ENCODE measurements at places on chromosomes 4 and X.

- no peak for DNase-seq
Measured at GRCh38 chrX:2588049-2588448, 87.3 kb upstream of the DHRSX start.

DNA sequence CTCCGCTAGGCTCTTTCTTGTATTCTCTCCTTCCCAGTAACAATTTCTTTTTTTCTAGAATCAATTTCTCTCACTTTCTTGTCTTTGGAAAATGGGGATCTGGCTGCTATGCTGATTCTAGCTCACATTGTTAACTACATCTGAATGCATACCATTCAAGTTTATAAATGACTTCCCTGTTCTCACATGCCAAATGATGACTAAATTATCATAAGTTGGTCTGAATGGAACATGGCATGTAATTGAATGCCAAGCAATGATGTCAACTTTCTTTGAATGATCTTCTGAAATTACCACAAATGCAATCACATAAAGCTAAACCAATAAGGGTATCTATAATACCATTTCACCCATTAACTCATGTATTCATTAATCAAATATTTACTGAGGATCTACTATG lies 2.7 kb upstream of the ITM2A start:
- DNase-seq: no peak

GRCh38 chrX:129981752-129982299 lies 609 bp upstream of the BCORL1 start:
- no peak for DNase-seq

DNA sequence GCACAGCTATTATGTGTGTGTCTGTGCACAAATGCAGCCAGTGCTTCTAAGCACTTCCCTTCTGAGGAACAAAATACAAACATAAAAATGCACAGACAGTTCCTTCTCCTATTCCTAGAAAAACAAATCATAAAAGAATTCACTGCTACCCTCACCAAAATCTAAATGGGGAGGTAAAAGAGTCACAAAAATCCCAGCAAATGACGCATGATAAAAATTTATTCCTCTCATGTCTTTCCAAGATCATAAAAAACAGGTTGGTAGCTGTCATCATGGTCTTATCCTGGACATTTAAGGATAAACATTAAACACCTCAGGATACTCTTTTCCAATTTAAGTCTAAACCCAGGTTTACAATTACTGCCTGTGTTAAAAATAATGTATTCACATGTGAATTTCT lies 124.9 kb downstream of the ADAMTS3 start:
- no peak for DNase-seq

- DNase-seq: no peak
Measured at GRCh38 chrX:153395613-153396319, 5.4 kb downstream of the PNMA6E start.

DNA sequence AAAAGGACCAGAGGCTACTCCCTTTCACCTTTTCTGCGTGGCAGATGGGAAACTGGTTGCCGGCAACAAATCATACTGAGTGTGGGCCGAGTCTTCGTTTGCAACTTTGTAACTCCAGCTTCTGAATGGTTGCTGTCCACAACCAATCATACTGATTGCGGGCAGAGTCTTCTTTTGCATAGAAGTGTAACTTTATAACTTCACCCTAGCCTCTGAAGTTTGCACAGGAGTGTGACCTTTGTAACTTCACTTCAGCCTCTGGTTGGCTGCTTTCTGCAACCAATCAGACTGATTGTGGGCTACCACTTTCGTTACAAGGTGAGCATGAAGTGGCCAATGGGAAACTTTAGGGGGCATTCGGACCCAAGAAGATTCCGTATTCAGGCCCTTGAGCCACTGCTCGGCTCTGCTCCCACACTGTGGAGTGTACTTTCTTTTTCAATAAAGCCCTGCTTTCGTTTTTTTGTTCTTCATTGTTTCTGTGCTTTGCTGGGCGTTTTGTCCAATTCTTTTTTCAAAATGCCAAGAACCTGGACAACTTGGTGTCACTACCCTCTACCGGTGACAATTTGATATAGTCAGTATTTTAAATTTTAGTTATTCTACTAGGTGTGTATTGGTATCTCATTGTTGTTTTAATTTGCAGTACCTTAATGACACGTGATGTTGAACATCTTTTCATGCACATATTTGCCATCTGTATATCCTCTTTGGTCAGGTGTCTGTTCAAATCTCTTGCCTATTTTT lies 9.0 kb upstream of the PAGE5 start:
- DNase-seq: no peak

DNA sequence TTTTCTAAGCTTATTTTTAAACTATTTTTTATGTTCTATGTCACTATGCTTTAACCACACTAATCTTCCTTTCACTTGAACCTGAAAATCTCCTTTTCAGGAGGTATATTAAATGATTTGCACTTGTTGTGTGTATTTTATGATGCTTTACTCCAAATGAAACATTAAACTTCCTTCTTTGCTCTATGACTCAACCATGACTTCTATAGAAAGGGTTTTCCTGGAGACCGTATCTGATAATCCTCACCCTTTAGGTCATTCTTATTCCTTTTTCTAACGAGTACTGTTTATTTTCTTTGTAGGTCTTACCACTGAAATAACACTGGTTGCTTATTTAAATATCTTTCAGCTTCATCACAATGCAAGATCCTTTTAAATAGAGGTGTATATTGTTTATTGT lies 1163.2 kb downstream of the PCDH18 start:
- DNase-seq: no peak

DNA sequence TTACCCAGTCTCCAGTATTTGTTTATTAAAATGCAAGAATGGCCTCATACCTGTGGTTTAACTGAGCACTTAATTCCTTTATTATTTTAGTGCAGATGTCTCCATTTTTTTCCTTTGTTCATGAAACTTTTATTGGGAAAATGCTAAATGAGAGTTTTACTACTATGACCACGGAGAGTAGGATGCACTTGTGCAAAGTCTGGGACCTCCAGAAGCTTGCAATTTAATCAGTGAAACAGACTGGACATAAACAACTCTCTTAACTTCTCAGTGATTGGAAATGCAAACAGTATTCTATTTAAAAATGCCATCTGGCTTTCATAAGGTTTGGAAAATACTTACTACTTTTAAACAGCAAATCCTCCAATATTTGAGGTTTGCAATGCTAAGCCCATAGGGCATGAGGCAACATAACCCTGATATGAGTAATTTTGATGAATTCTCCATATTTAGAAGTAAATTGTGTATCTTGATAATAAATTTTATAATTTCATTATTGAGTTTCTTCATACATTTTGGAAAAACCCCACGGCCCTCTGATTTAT lies 718.7 kb upstream of the MAGEB2 start:
- no peak for DNase-seq

DNA sequence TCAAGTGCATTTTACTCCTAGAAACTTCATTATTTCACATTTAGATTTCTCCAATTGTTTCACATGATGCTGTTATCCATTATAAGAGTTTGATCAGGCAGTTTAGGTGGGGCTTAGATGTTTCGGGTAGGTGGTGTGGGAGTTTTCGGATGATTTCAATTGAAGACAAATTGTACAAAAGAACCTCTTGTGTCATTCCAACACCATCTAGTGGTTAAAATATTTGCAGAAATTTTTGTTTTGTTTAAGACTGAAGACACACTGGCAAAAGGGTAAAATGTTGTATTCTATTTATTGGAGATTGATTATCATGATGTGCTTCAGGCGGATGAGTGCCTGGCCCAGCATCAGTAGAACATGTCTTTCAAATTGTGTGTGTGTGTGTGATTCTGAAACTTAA lies 212.7 kb downstream of the SH3BGRL start:
- DNase-seq: no peak

GRCh38 chr4:153518001-153518400 lies 51.8 kb downstream of the TMEM131L start:
- DNase-seq: no peak

- no peak for DNase-seq
Measured at GRCh38 chrX:49237060-49237459, 1.8 kb downstream of the CCDC22 start.

- DNase-seq: no peak
Measured at GRCh38 chr4:75841641-75842520, 60.4 kb downstream of the PPEF2 start.

DNA sequence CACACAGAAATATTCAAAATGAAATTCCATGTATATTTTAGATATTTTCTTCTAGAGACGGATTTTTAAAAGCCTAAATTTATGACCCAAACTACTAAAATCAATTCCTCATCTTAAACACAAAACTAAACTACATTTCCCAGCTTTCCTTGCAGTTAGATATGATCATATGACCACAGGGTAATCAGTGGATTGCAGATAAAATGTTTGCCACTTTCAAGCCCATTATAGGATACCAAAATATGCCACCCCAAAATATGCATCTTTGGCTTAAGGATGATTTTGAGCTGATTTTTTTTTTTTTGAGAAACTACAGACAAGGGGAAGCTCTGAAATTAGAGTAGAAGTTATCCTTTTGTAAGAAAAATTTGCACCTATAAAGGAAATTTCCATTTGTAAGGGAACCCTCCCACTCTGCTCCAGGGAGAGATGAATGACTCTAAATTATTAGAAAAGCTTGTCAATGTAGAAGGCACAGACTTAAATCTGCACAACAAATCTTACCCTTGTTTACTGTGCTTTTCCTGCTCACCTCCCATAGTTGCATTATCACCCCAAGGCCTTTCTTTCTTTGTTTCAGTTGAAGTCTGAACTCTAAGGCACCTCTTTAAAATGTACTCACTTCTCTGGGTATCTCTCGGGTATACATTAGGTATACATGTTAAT lies 503.0 kb downstream of the PDHA2 start:
- no peak for DNase-seq

- DNase-seq: no peak
Measured at GRCh38 chrX:47184486-47184885, 9.1 kb upstream of the UBA1 start.

DNA sequence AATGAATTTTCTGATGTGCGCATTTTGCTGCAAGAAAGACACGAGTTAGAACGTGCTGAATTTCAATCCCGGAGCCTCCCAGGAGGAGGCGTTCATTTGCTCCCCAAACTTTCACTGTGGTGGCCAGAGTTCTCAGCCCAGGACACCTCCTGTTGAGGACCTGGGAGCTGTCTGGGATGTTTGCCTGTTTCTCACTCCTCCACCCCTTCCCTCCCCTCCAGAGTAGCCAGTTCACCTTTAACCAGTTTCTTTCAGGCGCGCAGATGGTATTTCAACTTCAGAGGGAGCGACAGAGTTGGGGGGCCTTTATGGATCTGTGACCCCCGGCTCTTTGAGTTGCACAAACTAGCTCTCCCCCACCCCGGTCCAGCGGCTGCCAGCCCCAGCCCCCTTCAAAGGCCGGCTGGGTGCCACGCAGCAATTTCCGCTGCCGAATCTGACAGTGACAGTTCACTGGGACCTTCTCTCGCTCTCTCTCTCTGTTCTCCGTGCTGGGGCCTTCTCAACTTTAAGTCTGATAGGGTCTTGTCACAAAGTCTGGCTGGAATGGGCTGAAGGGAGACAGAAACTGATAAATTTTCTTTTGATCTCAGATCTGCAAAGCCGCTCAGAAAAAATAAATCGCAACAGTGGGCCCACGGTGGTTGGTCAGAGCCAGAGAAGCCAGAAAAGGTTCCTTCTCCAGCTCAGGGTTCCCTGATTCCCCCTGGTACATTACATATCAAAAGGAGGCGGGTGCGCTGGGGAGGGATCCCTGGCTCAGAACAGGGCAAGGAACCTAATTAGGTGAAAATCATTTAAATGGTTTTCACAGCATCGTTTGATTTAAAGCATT lies 100.0 kb upstream of the STX18 start:
- DNase-seq: no peak

DNA sequence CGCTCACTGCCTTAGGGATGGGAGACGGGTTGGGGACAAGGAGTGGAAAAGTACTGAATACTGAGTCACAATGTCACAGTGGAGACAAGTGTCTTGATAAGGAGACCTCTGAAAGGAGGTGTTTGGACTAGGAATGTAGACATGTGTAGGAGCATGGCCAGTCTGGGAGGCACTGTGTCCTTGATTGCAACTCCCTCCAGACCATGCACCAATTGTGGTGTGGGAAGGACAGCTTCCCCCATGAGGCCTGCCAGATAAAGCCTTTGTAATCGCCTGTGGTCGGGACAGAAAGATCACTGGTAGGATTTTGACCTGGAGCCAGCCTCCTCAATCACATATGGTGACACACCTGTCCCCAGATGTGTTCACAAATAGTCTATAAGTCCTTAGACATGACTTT lies 64.1 kb downstream of the USP38 start:
- DNase-seq: no peak

DNA sequence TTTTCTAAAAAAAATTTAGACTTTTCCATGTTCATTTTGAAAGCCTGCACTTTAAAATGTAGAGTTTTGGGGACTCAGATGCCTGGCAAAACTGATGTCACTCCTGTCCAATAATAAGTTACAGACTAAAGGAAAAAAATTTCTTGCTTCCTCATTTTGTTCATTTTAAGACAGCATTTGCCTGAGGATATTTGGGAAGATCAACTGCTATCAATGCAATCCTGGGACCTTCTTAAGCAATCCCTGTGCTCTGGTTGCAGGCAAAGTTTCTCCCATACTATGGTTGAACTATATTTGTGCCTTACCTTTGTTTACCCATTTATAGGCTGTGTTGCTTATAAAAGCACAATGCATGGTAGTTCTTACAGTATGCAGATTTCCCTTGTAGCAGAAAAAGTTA lies 280.4 kb downstream of the CFAP47 start:
- no peak for DNase-seq

DNA sequence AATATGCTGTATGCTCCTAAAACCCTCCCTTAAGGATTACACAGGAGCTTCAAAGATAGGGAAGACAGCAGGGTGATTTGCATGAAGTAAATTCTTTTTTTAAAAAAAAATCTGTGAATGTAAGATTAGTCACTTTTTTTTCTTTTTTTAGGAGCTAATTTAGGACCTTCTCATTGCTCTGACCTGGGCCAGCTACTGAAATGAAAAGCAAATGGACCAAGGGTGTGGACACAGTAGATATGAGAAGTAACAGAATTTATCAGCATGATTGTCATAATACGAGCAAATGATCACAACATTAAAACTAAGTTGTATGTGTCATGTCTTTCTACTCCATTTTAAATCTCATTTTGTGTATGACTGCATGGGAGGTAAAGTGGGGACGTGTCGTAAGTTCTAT lies 6.6 kb upstream of the FGF5 start:
- DNase-seq: no peak

DNA sequence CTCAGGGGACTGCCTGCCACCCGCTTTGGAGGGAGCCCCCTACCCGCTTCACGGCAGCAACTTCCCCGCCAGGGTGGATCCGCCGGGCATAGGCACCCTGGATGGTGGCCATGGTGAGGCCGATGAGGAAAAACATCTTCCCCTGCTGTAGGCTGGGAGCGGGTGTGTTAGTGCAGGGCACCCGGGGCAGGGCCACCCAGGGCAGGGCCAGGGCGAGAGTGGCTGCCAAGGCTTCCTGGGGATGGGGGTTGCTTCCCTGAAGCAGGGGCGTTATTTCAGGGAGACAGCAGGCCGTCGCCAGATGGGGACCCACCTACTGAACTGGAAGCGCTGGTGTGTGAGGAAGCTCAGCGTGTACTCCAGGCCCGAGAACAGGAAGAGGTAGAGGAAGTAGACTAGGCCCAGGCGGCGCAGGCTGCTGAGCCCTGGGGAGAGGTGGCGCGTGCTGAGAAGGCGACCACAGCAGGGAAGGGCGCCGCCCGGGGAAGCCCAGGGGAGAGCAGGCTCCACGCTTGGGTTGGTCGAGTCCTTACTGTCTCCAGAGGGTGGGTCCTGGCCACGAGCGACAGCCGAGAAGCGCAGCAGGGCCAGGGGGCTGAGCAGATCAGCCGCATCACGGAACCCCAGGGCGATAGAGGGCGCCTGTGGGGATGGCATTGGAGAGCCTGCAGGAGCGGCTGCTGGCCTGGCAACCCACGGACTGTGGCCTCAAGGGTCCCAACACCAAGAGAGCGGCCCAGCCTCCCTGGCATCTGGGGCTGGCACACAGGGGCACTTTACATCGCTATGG lies 31.5 kb downstream of the NOP14 start:
- DNase-seq: no peak

GRCh38 chr4:110869114-110869513 lies 246.2 kb upstream of the PITX2 start:
- no peak for DNase-seq
